Lung (tissue), 17 donors: ENCODE measurements at places on chromosomes 13 and 19. TPM values are rescaled to one million over a fixed set of nuclear protein-coding genes. Genes with fewer than 3 reads are reported as not detected.

ZNF665 gene
- total RNA-seq = 6.7 TPM

MPND gene
- 30.5 TPM for total RNA-seq

GNG7 gene
- 4.5 TPM for total RNA-seq

CRYL1 gene
- total RNA-seq = 22.9 TPM

DNA sequence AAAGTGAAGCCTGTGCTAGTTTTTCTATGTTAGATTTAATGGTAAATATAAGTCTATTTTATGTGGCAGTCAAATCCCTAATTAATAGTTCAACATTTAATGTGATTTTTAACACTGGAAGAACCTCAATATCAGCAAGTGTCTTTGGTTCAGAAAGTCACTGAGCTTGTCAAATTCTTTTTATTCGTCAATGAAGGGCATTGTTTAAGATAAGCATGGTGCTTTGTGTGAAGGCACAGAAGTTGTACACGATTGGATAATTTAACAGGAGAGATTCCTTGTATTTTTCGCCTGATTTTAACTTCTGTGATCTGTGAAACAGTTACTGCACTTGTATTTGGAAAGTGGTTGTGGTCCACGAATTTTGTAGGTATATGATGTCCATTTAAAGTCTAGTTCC, 30.2 kb upstream of the RB1 start:
- DNase-seq = no peak

GRCh38 chr13:88701551-88701950, 1030.4 kb downstream of the SLITRK5 start:
- DNase-seq = no peak
